Effector memory CD8-positive, alpha-beta T cell (primary cell): ENCODE measurements at places on chromosomes 3 and 15.

DNA sequence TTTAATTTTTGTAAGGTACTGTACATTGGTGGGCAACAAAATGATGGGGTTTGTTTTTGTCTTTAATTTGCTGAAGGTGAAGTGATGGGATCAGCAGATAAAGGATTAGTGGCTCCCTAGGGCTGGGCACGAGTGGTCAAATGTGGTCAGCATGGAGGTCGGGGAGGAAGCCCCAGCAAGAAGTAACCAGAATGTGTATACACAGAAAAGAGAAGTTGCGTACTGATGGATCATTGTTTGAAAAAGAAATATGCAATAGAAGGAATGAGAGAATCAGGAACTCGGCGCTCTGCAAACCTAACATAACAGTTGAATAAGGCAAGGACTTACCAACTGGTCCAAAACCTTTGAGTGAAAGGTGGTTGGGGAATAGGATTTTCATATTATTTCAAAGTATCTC lies 1.5 kb downstream of the TMOD2 start:
- no peak for DNase-seq

- no peak for DNase-seq
Measured at GRCh38 chr3:147119989-147120388, 286.4 kb downstream of the ZIC4 start.

- DNase-seq, result no peak
Measured at GRCh38 chr3:111548092-111548491, 6.1 kb downstream of the CD96 start.

GRCh38 chr3:131616719-131617118 lies 113.9 kb upstream of the MRPL3 start:
- no peak for DNase-seq

- no peak for DNase-seq
Measured at GRCh38 chr15:85423256-85423655, 42.9 kb downstream of the AKAP13 start.

DNA sequence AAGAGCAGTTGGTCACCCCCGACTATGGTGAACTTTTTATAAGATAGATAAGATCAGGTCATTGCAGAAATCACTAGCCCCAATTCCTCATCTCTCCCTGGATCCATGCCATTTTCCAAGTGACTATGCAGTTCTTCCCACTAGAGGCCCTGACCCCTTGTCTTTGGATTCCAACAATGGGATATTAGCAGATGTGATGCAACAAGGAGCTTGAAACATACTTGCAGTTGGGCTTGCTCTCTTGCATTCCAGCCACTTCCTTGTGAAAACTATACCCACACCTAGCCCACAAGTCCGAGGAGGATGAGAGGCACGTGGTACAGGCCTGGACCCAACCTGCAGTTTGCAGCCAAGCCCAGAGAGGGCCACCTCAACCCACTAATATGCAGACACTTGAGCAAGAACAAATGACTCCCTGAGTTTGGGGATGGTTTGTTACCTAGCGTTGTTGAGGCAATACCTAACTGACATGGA lies 60.6 kb downstream of the SUCLG2 start:
- DNase-seq, result no peak

- peak; percentile 11 for DNase-seq
Measured at GRCh38 chr3:136694321-136694720, 57.9 kb downstream of the STAG1 start.

DNA sequence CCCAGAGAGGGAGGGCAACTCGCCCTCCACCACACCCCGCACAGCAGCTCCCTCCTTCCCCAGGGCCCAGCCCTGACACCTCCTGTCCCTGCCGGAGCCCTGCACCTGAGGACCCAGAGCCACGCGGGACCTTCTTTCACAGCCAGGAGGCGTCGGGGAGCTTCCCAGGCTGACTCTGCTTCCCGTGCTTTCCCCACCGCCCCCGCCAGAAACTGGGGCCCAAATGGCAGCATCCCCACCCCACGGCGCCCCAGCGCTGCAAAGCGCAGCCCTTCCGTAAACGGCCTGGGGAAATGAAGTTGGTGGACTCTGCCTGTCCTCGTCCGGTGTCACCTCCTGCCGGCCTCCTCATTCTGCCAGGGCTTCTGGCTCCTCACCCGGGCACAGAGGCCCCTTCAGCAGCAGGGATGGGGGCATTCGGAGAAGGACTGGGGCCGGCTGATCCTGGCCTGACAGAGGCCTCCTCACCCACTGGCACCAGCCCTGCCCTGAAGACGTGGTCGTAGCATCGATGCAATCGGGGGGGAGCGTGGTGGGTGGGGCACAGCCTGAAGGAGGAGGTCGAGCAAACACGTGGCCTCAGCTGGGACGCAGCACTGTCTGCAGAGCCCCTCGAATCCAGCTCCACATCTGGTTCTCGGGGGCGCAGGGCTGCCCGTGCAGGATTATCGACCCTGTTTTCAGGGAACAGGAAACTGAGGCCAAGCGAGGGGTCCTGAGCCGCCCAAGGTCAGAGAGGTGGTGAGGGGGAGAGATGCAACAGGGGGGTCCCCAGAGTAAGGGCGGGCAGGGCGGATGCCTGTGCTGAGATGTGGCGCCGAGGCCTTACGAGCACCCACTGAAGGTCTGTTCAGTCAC lies 235.4 kb downstream of the XXYLT1 start:
- no peak for DNase-seq

- DNase-seq, result no peak
Measured at GRCh38 chr3:18144571-18144970, 280.6 kb downstream of the SATB1 start.

DNA sequence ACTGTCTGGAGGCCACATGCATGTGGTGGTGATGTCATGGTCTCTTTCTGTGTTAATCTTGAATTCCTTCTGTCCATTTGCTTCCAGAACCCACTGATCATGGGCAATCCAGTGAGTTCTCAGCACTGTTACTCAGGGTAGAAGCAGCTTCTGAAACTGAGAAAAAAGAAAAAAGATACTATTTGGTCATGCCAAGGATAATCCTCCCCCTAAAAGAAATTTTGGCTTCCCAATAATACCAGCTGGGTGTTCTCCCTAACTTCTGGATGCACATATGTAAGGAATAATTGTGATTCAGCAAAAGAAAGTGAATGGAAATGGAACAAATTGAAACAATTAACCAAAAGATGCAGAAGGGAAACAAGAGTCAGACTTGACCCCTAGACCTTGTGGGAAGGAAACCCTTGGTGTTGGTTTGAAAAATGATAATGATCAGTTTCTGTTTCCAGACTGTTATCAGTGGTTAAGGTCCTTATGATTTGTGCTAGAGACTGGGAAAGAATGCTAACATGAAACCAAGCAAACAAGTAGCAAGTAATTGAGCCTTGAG lies 92.3 kb downstream of the RBMS3 start:
- DNase-seq, result no peak
